ENCODE measurements at places on chromosomes 1 and 21.

DNA sequence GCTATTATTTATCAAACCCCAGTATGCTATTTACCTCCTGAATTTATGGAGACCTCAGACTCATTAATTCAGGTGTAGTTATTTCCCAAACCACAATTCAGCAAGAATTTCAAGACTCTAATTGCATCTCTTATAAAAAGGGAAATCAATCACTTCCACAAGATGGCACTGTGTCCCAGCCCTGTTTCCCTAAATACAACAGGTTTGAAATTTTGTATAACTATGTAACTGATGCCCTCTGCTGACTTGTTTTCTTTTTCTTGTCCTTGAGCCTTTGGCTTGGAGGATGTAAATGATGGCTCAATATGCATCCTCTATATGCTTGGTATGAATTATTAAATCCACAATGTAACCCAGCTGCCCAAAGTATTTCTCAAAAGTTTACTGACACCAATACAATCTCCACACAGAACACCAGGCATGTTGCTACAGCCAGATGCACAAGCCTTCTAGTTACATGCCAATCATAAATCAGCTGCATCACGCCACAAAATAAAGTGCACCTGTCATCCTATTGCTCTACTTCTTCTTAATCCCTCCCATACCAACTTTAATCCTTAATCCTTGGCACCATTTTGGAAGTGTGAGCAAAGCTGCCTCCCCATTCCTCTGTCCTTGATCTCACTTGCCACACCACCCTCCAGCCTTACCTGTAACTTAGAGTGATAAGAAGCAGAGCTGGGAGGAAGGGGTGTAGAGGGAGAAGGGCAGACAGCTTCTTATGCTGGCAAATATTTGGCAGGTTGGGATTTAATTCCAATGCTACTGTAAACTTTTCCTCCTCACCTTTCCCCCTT lies 9.0 kb downstream of the C1orf105 start:
- DNase-seq, result peak; percentile 57

DNA sequence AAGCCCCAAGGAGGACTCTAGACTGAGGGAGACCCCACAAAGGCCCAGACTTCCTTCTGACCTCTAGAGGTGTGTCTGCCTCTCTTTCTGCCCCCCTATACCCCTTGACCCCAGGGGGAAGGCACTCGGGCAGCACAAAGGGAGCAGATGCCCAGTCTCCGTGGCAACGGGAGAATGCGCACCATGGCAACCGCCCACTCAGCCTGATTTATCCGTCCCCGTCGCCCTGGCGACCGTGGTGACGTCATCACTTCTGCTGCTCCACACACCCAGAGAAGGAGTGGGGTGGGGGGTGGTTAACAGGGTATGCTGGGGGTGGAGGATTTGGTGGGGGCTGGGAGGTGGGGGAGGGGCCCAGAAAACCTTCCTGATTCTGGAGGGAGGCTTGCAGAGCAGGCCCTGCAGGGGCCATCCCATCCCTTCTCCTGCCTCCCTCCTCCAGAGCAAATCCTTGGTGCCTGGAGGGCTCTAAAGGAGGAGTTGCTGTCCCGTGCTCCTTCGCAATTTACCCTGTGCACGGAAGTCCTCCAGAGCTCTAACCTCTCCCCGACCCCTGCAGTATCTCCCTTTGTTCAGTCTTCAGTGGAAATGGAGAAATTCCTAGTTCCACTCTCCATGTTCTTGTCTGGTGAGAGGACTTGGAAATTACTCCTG lies 6.3 kb downstream of the CELF3 start:
- DNase-seq, result no peak

- DNase-seq, result peak; percentile 68
These were observed 250.2 kb upstream of the FGGY start for GRCh38 chr1:59046730-59047157.

DNA sequence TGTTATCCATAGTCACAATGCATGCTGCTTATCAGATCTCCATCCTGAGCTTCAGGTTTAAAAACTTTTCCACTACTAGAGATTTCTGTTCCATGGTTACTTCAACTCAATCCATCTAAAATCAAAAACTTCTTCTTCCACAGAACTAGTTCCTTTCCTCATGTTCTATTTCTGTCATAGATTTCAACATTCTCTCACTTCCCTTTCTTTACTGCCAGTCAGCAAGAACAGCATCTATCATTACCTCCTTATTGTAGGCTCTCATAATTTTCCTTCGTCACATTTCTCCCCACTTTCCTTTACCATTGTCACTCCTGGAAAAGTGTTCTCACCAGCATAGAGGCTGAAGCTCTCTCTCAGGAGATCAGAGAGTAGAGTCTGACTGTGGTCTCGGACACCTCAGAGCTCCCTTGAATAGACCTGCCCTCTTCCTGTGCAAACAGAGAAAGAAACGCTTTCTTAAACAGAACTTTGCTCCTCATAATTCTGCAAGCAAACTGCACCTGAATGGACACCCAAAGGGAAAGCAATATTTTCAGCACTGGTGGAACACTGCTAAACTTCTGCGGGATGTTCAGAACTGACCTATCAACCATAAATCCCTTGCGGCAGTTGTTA lies 48.7 kb upstream of the KIRREL1 start:
- DNase-seq, result no peak

GRCh38 chr1:79190074-79190473 lies 183.5 kb upstream of the ADGRL4 start:
- DNase-seq, result no peak

DNA sequence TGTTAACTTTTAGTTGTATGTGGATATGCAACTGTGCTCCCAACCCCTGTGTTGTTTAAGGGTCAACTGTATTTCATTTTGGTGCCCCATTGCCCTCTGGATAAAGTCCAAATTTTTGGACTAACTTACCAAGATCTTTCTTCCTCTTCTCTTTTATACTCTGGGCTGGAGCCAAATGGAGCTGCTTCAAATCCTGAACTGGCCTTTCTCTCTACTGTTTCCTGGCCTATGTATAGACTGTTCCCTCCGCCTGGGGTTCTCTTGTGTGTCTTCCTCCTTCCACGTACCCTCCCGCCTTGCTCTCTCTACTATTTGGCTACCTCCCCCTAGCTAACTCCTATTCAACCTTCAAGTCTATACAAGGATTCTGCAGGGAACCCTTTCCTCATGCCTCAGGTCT lies 8.4 kb upstream of the CDC14A start:
- no peak for DNase-seq

GRCh38 chr1:197183195-197183748 lies 36.8 kb upstream of the ASPM start:
- DNase-seq, result no peak

GRCh38 chr1:192949783-192950182 lies 109.4 kb downstream of the UCHL5 start:
- DNase-seq, result no peak

- DNase-seq, result no peak
These were observed 70.9 kb downstream of the C4BPA start for GRCh38 chr1:207174913-207175312.

DNA sequence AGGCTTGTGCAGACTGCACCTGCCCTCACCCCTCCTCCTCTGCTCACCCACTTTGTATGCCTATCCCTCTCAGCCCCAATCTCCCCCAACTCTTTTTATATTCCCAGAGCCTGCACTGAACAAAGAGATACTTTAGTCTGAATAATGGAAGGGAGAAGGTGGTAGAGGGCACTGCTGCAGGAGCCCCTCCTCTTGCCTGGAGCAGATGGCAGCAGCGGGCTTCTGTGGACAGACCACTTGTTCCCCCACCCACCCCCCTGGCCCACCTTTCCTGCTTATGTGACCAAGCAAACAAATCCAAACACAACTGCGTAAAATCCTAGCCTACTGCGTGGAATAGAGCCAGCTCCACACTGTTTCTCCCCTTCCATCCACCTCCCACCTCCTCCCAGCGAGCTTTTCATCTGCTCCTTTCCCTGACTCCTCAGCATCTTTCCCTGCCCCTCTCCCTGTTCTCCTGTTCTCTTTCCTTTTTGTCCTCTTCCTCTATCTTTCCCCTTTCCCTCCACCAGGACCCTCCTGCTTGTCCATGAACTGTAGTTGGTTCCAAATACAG lies 27.5 kb downstream of the RGS8 start:
- DNase-seq, result no peak

GRCh38 chr1:236978740-236979139 lies 25.5 kb downstream of the MT1HL1 start:
- DNase-seq, result no peak

- no peak for DNase-seq
These were observed 1219.0 kb upstream of the ADGRL4 start for GRCh38 chr1:80225510-80225909.

DNA sequence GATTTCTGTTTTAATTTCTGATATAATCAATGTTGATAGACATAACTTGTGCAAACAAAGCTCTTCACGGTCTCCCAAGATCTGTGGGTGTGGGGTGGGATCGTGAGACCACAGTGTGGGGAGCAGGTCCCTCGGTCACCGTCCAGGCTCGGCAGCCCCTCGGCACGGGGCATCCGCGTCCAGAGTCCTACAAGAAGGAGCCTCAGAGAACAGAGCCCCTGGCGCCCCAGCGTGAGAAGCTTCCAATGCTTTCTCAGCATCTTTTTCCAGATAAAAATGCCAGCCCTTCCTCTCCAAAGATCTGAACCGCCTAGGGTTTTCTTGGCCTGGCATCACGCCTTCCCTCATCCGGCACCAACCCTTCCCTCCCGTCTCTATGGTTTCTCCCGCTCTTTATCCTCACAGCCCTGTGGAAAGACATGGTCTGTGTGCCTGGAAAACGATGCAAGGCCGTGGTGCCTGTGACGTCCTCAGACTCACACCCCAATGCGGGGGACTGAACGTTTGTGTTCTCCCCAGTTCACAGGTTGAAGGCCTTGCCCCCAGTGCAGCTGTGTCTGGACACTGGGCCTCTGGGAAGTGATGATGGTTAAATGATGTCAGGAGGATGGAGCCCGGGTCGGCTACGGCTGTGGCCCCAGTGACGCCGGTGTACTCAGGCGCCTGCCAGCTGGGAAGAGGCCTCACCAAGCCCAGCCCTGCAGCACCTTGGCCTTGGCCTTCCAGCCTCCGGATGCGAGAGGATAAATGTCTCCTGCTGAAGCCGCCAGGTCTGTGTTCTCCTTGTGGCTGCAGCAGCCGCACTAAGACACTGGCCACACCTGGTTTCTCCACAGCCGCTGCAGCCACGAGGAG lies 45.9 kb upstream of the COL6A2 start:
- DNase-seq, result no peak

GRCh38 chr1:86856196-86856595 lies 57.7 kb downstream of the SELENOF start:
- DNase-seq, result no peak

GRCh38 chr21:24594082-24594481 lies 1013.2 kb downstream of the MRPL39 start:
- no peak for DNase-seq

- no peak for DNase-seq
These were observed 15.1 kb downstream of the PLEKHO1 start for GRCh38 chr1:150164779-150165178.

GRCh38 chr21:39153842-39154241 lies 29.4 kb downstream of the PSMG1 start:
- no peak for DNase-seq

DNA sequence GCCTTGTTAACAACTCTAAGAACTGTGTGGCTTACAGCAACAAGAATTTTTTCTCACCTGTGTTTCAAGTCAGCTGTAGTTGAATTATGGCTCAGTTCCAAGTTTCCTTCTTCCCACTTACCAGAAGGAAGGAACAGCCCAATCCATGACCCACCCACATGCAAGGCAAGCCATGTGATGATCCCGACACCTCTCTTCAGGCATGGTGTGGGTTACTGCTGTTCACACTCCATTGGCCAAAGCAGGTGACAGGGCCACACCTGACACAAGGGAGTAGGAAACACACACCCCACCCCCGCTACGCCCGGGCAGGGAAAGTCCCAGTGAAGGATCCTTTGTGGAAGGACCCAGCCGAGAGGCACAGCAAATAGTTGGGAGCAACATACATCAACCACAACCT lies 36.3 kb downstream of the KCNJ15 start:
- no peak for DNase-seq

GRCh38 chr1:153527683-153528040 lies 8.1 kb downstream of the S100A6 start:
- no peak for DNase-seq

- DNase-seq, result no peak
These were observed 38.2 kb downstream of the PKNOX1 start for GRCh38 chr21:43012596-43012995.

DNA sequence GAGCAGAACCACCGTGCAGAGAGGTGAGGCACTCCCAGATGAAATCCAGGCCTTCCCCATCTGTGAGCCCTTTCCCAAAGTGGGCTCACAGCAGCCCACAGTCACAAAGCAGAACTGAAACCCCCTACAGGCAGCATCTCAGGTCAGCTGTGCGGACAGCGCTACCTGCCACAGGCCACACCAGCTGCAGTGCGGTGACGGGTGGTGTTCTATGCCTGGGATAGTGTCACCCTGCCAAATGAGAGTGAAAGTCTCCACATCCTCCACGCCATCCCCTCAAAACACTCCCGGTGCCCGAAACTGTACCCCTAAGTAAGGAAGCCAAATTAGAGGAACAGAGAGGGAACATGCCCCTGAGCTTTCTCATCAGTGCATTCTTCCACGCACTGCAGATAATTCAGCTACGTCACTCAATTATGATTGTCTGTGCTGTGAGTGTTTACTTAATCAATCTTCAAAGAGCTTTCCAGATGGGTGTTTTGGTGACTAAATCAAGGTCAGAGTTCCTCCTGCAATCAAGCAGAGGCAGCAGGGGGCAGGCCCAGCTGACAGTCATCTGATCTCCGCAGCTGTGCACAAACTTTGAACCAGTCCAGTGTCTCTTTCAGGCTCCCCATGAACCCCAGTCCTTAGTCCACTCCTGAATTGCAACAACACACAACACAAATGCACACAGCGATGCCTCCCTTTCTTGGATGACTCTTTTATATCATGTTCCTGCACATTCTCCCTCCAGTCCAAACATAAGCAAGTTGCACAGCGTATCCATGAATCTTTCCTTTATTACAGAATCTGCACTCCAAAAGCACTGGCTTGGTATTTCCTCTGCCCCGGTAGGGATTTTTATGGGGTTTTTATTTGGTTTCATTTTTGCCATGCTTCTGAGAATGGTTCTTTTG lies 150.0 kb downstream of the TOMM20 start:
- peak; percentile 72 for DNase-seq

GRCh38 chr1:42002220-42002619 lies 83.5 kb upstream of the HIVEP3 start:
- no peak for DNase-seq

DNA sequence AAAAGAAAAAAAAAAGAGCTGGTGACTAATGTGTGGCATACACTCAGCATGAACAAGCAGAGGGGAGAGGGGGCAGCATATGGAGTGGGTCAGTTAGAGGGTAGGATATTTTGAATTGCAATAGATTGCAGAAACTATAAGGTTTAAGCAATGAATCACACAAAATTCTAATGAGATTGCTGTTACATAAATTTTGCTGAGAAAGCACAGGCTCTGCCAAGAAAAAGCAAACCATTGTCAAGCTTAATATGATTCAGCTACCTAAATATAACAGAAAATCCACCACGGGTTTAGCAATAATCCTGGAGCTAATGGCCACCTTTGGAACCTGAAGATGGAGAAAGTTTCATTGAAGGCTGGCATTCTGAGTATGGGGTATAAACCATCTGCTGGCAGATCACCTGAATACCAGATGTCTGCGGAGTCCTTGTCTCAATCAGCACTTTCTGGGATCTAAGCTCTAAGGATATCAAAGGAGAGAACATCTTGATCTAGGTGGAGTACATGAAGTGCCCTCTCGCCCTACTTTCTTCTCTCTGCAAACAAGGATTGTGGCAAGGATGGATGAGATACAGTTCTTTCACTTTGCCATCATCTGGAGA lies 30.3 kb upstream of the ANGPTL7 start:
- no peak for DNase-seq

- DNase-seq, result no peak
These were observed 221.7 kb downstream of the NEGR1 start for GRCh38 chr1:72060466-72061245.

- DNase-seq, result no peak
These were observed 233.0 kb downstream of the RWDD3 start for GRCh38 chr1:95467036-95467435.

GRCh38 chr1:12132078-12132477 lies 34.7 kb upstream of the TNFRSF1B start:
- DNase-seq, result no peak

Data from CD8-positive, alpha-beta memory T cell (primary cell).